Cardiac septum (tissue), 1 donor: ENCODE measurements at places on chromosomes 4 and X. TPM values are rescaled to one million over a fixed set of nuclear protein-coding genes. Genes with fewer than 3 reads are reported as not detected.

The PPP2R2C gene
- 5.5 TPM for total RNA-seq

The SLC38A5 gene
- 2.2 TPM for total RNA-seq

The PNCK gene
- total RNA-seq: 7.6 TPM

The TMEM255A gene
- total RNA-seq: 0.48 TPM

The OCIAD1 gene
- total RNA-seq: 137 TPM

The ANKRD50 gene
- 16.1 TPM for total RNA-seq

The PDZD4 gene
- 4.1 TPM for total RNA-seq

The FREM3 gene
- total RNA-seq: not detected

DNA sequence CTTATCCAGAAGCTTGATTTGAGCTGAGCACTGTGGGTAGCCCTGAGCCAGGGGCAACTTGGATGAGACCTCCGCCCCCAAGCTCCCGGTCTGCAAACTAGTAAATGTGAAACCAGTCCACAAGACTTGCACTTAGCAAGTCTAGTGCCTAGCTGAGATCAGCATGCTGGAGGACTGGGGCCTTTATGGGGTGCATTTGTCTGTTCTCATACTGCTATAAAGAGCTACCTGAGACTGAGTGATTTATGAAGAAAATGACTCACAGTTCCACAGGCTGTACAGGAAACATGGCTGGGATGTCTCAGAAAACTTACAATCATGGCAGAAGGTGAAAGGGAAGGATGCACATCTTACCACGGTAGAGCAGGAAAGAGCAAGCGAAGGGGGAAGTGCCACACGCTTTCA lies 42.1 kb upstream of the HOPX start:
- no peak for DNase-seq

- DNase-seq: no peak
Measured at GRCh38 chr4:1291996-1292702, 2.5 kb downstream of the MAEA start.

DNA sequence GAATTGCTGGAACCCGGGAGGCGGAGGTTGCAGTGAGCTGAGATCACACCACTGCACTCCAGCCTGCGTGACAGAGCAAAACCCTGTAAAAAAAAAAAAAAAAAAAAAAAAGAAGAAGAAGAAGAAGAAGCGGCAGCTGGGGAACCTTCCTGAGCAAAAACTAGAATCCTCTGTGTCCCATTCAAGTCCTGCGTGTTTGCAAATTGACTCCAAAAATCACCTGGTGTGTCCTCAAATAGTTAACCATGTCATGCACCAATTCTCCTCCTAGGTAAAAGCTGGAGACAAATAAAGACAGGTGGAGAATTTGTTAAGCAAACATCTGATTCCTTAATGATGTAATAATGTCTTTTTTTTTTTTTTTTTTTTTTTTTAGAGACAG lies 31.9 kb upstream of the ASMTL start:
- DNase-seq: no peak

- DNase-seq: no peak
Measured at GRCh38 chr4:119139822-119140252, 4.2 kb downstream of the MYOZ2 start.

GRCh38 chrX:84956304-84956703 lies 47.4 kb upstream of the APOOL start:
- no peak for DNase-seq

- no peak for DNase-seq
Measured at GRCh38 chrX:133346026-133346425, 69.3 kb downstream of the GPC4 start.

- DNase-seq: peak; percentile 78
Measured at GRCh38 chrX:150525061-150525919, 43.1 kb upstream of the MTM1 start.

DNA sequence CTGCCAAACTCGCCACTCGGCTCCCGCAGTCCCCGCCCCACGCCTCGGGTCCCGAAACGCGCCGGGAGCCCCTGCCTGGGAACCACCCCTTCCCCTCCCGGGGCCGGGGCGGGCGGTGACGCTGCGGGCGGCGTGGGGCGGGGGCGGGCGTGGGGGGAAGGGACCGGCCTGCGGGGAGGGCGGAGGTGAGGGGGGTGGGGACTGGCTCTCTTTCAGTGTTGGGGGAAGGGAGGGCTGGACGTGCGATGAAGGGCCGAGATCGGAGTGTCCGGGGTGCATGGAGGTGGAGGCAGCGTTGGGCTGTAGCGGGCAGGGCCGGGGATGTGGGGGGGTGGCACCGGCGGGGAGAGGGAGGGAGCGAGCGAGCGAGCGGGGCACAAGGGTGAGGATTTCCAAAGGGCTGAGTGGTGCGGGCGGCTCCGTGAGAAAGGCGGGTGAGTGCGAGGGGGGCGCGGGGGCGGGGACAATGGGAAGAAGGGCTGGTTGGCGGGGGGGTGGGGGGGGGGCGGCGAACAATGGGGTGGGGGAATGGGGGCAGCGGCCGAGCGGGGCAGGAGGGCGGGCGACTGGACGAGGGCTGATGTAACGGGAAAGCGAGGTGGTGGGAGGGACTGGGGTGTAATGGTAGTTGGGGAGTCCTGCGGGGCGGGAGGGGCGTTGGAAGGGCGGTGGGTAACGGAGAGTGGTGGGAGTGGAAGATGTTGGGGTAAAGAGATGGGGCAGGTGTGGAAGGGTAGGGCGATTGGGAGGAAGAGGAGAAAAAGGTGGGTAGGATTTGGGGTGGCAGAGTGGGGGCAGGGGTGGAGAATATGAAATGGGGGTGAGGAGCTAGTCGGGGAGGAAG lies 578 bp downstream of the DCUN1D4 start:
- DNase-seq: peak; percentile 86

DNA sequence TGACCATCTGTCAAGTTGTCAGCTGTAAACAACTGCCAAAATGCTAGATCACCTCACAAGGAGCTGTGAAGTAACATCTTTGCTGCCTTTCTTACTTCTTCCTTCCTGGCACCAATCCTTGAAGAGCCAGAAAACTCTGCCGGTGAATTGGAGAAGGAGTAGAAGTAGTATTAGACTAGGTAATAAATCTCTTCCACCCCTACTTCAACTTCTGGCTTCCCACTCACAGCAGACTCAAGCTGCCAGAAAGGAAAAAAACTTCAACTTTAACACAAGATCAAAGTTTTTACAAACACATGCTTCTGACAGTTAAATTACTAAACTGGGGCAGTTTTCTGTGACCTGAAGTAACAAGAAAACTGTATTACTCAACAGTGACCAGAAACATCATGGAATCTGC lies 164.7 kb upstream of the SLC7A11 start:
- DNase-seq: no peak

DNA sequence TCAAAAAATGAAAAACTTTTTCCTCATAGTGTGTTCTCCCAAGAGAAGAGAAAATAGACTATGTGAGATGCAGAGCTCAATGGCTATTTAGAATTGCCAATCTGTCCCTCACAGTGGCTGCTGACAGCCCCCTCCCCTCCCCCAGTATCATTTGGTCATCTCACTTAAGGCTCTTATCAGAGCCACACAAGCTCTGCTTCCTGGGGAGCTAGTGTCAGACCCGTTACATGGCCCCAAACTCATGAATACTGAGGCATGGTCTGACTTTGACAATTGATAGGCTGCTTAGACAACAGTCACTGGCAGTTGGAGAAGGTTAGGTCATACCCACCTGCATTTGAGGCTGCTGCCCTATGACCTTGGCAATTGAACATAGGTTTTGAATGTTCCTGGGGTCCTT lies 15.3 kb downstream of the RNF150 start:
- no peak for DNase-seq

DNA sequence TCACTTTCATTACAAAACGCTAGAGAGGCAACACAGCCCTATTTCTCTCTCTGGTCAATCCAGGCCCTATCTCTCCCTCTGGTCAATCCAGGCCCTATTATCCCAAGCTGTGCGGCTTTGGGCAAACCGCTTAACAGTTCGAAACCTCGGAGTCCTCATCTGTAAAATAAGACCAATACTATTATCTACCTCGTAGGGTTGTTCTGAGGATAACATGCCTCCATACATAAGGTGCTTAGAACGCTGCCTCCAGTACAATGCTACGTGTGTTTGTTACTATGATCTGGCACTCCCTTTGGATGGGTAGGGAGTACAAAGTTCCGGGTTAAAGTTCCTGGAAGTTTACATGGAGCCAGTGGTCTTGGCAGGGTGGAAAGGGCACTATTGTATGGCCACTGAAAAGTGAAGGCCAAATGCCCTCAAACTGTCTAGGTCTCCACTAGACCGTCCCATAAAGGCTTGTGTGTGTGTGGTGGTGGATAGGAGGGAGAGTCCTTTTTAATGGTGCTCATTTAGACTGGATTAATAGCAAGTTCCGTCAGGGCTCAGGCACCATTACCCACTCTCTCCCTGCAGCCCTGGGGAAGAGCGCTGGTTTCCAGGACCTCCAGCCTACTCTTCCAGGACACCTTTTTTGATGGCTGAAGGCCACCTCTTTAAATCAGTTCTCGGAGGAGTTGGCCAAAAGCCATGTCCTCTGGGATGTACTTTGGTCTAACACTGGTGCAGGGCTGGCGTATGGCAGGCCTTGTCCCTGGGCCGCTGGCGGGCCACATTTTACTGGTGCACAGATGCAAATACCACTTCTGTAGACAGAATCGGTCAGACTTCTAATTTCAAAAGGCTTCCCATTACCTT lies 75.6 kb upstream of the BCOR start:
- no peak for DNase-seq

DNA sequence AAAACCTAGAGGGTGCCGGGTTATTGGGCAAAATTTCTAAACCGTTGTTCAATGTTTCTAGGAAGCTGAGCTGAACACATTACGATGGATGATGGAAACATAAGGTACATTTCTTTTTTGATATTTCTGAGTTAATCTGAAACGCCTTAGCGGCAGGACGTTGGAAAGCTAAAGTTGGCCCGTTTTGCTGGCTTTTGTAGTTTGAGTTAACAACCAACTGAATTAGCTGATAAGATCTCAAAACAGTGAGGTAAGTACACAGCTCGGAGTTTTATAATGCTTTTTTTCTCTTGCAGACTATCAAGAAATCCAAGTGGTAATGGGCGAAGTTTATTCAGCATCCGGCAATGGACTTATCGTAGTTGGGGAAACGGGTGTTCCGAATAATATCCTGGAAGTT lies 73.5 kb downstream of the PRSS12 start:
- no peak for DNase-seq

- no peak for DNase-seq
Measured at GRCh38 chr4:99653916-99654315, 3.7 kb downstream of the C4orf54 start.

GRCh38 chrX:152821145-152821765 lies 9.3 kb downstream of the CETN2 start:
- DNase-seq: no peak

DNA sequence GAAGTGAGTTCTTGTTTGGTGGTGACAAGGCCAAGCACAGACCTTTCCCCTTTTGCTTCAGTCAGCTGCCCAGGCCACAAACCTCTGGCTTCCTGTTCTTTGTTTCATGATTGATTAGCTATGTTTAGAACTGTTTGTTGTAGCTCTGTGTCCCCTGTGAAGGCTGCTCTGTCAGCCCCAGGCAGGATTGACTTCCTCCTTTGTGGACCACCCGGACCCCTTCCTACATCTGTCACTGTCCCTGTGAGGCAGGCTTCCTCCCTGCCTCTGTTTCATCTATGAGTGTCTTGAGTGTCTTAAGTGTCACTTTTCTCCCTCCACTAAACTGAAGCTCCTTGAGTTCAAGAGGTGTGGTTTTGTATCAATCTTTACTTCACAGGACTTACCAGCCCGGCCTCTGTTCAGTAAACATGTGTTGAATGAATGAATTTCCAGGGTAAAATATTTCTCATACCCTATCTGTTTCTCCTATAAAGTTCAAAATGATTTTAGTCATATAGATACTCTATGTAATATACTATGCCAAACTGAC lies 83.5 kb downstream of the ZNF674 start:
- DNase-seq: no peak
